ENCODE measurements at places on chromosomes 13 and 19.
A peak's percentile ranks its signal among the peaks of the same experiment; 100 is the strongest.

DNA sequence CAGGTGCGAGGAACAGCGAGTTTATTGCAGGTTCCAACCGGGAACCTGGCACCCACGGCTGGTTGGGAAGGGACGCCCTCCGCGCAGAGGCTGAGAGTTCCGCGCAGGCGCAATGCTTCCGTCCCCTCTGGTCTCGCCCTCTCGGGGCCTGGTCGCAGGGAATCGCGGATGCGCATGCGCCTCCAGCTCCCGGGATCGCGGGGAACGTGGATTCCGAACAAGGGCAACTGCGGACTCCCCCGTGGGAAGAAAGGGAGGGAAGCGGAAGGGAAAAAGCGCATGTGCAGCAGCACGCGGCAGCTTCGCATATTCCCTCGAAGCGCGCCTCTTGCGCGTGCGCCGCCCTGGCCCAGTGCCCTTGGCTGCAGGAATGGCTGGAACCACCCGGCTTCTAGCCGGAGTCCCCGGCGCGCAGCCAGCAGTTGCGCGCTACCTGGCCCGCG lies 1.1 kb downstream of the TSSK6 start:
- DNase-seq: no peak

DNA sequence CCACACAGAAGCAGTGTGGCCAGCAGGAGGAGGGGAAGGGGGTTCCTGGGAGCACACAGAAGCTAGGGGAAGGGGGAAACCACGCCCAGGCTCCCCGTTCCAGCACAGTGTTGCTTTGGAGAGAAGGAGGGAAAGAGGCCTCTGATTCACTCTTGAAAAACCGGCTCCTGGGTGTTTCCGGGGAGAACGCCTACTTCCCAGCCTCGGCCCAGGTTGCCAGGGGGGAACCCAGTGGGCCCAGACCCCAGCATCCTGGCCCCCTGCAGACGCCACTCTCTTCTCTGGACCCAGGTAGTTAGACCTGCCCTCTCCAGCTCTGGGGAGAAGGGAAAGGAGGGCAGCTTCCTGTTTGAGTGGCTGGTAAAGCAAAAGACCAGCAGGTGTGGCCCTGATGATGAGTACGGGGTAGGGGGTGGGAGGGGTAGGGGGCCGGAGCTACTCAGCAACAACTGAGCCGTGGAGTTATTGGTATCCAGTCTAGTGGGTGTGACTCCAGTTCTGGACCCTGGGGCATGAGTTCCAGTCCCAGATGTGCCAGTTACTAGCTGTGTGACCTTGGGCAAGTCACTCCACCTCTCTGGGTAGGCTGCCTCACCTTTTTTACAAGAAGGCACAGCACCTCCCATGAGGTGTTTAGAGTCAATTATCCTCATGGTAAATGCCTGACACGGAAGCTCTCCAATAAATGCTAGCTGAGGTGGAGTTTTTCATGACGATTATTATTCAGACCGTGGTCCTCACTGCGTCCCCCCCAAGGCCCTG lies 836 bp downstream of the GIPC1 start:
- DNase-seq: no peak

DNA sequence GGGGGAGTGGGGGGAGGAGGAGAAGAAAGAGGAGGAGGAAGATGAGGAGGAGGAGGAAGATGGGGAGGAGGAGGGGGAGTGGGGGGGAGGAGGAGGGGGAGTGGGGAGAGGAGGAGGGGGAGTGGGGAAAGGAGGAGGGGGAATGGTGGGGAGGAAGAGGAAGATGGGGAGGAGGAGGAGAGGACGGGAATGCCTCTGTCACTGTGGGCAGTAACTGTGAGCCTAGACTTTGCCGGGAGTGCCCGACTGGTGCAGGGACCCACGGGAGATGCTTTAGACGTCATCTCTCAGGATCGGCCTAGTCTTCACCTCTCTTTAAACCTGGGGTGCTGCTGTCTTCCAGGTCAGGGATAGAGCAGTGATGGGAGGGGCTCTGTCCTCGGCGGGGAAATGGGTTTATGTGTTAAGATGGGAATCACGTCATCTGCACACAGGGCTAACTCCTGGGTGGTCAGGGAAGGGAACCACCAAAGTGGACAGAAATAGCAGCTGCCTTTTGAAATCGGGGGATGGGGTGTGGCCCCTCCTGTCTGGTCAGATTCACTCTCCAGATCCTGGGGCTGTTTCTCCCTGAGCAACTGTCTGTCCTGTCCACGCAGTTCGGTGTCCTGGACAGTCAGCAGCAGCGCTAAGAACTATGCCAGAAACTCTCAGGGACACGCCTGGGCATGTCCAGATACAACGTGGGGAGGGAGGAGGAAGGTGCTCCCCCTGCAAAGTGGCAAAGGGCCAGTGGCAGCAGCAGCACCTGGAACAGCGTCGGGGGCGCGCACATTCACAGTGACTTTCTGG lies 26.9 kb downstream of the GAS6 start:
- peak; percentile 45 for DNase-seq

- DNase-seq: no peak
These were observed 799.7 kb upstream of the SPRY2 start for GRCh38 chr13:81140675-81141074.

DNA sequence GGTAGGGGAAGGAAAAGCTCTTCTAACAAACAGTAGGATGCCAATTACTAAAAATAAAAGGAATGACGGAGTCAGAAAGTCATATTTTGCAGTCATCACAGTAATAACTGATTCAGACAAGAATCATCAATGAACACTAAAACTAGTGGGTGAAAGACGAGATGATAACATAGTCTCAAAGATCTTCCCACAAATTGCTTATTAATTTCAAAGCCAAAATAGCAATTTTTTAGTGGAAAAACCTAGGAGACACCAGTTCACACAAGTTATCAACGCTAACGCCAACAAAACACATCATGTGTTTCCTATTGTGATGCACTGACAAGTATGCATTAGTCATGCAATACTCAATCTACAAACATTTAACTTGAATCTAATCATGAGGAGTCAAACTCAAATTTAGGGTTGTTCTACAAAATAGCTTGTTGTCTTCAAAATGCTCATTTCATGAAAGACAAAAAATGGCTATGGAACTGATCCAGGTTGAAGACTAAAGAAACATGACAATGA lies 18.6 kb downstream of the ZNF233 start:
- DNase-seq: no peak

DNA sequence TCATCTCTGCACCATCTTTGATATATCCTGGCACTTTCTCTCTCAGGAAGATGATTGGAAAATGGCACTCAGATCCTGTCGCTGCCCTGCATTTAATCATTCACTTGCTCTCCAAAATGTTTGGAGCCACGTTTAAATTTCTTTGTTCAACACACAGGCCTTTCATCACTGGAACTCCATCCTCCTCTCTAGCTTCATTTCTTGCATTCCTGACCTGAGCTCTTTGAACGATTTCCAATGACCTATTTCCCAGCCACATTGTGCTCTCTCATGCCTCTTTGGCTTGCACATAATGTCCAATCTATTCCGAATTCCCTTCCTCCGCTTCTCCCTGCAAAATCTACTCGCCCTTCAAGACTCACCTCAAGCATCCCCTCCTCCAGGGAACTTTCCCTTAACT lies 287.4 kb upstream of the NBEA start:
- no peak for DNase-seq

DNA sequence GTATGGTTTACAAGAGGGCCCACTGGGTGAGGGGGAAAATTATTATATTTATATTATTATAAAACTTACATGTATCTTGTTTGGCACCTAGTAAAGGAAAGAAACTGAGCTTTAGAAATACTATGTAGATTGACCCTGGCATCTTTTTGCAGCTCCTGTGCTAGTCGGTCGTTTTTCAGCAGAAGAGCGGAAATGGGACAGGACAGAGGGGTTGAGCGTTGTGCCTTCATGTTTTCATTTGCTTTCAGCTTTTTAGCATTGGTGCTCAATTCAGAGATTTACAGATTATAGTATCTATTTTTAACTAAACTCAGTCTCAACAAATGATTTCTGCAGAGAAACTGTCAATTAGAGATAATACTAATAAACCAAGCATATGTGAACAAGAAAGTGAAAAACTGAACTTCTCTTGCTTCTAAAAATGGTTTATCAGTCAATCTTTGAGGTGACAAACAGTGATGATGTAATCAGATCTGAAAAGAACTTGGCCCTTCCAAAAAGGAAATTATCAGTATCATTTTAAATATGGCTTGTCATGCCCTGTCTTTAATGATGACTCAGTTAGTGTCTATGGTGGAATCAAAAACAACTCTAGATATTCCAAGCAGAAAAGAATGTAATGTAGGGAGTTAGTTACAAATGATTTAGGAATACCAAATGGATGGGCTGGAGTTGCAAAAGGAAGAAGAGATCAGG lies 56.9 kb upstream of the KCTD4 start:
- DNase-seq: no peak

DNA sequence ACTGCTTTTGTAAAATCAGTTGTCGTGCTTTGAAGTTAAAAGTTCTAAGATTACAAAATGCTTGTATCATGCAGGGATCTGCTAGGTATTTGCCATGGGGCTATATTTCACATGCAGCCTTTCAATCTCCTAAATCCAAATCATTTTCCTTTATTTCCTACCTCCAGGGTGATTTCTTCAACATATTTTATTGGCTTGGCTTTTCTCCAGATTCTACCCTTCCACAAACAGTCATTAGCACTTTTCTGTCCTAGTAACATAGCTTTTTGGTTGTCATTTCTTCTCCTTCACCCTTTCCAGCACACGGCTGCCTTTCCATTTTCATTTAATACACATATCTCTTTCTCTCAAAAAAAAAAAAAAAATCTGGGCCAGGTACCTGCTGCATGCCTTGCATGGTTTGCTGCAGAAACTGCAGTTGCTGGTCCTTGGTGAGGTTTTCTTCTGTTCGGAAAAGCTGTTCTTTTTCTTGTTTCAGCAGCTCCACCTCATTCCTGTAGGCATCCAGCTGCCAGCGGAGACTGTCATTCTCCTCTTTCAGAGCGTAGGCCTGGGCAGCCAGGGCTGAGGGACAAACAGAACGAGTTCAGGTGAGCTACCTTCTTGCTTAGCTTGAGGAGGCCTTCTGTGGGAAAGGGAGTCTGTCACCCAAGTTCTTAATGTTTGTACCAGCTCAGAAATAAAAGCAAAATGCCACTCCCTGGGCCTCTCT lies 274.7 kb downstream of the DNAJC15 start:
- peak; percentile 43 for DNase-seq

- no peak for DNase-seq
These were observed 1.6 kb downstream of the RNASEH2B start for GRCh38 chr13:50911081-50911631.

DNA sequence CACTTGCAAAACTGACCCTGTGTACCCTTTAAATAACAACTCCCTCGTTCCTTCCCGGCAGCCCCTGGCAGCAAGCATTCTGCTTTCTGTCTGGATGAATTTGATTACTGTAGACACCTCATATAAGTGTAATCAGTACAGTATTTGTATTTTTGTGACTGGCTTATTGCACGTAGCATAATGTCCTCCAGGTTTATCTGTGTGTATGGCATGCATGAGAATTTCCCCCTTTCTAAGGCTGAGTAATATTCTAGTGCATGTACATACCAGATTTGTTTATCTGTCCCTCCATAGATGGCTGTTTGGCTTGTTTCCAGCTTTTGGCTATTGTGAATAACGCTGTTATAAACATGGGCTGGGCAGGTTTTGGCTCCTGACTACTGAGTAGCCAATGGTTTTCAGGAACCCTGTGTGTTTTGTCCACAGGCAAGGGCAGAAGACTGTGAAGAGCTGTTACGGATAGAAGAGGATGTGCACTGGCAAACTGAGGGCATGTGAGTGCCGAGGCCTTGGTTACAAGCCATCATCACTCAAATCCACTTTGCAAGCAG lies 98.0 kb downstream of the ESD start:
- DNase-seq: peak; percentile 33

GRCh38 chr19:18532168-18532890 lies 10.5 kb upstream of the ELL start:
- no peak for DNase-seq

DNA sequence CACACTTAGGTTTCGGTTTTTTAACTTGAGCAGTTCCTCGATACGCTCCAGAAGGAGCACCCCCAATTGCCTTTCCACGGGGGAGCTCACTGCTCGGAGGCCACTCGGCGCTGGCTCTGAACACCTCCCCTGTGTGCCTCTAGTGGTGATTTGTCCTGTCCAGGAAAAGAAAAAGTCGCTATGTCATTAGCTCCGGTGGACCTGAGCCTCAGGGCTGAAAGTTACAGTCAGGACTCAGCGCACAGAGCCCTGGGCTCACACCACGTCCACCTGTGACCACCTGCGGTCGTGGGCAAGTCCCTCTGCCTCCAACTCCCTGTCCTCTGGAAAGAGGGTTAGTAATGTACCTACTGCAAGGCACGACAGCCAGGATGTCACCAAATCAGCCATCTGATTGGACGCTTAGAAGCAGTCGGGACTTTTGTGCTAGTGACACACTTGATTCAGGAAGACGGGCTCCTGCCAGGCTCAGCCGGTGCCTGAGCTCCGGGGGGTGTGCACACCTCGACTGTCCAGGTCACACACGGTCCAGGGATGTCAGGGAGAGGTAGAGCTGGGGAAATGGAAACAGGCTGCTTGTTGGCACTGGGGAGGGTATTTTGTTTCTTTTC lies 3.9 kb upstream of the TMPRSS9 start:
- no peak for DNase-seq

- DNase-seq: no peak
These were observed 5.2 kb upstream of the DOCK6 start for GRCh38 chr19:11267316-11268085.

DNA sequence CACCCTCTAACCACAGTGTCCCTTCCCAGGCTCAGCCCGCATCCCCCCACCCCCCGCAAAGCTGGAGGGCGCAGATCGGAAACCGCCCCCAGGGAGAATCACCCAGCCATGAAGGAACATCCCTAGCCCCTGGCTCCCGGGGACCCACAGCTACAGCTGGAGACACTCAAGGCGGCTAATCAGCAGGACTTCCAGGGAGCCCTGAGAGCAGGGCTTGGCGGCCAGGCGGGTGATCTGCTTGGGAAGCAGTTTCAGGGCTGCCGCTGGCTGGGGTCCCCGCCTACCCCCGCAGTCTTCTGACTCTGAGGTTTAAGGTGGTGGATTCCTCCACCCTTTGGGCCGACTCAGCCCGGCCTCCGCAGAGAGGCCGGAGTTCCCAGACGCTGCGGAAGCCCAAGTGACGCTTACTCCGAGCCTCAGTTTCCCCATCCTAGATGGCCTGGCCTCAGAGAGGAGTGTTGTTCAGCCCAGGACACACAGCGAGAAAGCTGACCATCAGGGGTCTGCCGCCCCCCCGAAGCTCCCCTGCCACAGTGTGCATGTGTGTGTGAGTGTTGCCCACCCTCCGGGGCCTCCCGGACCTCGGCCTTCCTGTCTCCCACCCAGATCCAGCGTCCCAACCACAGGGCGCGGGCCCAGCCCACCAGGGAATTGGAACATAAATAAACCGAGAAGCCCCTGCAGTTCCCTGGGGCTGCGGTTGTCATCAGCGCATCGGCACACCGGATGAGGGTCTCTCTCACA lies 9.8 kb downstream of the FUT6 start:
- no peak for DNase-seq

GRCh38 chr19:32671883-32672593 lies 2.9 kb downstream of the ANKRD27 start:
- DNase-seq: no peak
